T-helper 2 cell treated with Interferon-gamma antibody and Interleukin-4, amounts not matched to agents 100 ng/mL and 5 ng/mL, for 36 hours (primary cell): ENCODE measurements at places on chromosomes 4 and X. TPM values are rescaled to one million over a fixed set of nuclear protein-coding genes. Genes with fewer than 3 reads are reported as not detected.

The SPIN2A gene
- total RNA-seq = 0.70 and 1.1 TPM in 2 replicates

The SNCA gene
- total RNA-seq = 3.3 and 4.6 TPM in 2 replicates

The GRPR gene
- not detected in 2 replicates for total RNA-seq

The COL4A5 gene
- not detected in 2 replicates for total RNA-seq

The ITGB1BP2 gene
- 5.6 and 7.8 TPM in 2 replicates for total RNA-seq

The PNMA3 gene
- total RNA-seq = 2.5 and 2.6 TPM in 2 replicates

The PTPN13 gene
- total RNA-seq = 0.18 and 0.34 TPM in 2 replicates

The TMPRSS11B gene
- total RNA-seq = not detected in 2 replicates

The TAF7L gene
- total RNA-seq = 0.09 and 0.16 TPM in 2 replicates

The LEF1 gene
- total RNA-seq = 173 and 175 TPM in 2 replicates

The KCNE5 gene
- total RNA-seq = 0.27 and 0.32 TPM in 2 replicates

The HCCS gene
- 18.0 and 18.6 TPM in 2 replicates for total RNA-seq

The CLDN34 gene
- not detected in 2 replicates for total RNA-seq

The DDX60 gene
- 38.7 and 45.0 TPM in 2 replicates for total RNA-seq

The KIF4A gene
- 32.2 and 33.7 TPM in 2 replicates for total RNA-seq

The CENPVL2 gene
- not detected in 2 replicates for total RNA-seq

The COX7B2 gene
- total RNA-seq = not detected in 2 replicates

The CXCL5 gene
- not detected in 2 replicates for total RNA-seq

The CLCN5 gene
- total RNA-seq = 3.6 and 5.6 TPM in 2 replicates

The PNMA6A gene
- 0.32 and 0.61 TPM in 2 replicates for total RNA-seq

The CRMP1 gene
- 0.66 and 0.95 TPM in 2 replicates for total RNA-seq

The KCTD8 gene
- not detected in 2 replicates for total RNA-seq

The C1GALT1C1 gene
- total RNA-seq = 26.5 and 27.8 TPM in 2 replicates

The SLC6A14 gene
- not detected in 2 replicates for total RNA-seq
